Endothelial cell (in vitro differentiated cells): ENCODE measurements at places on chromosomes 12 and 14. TPM values are rescaled to one million over a fixed set of nuclear protein-coding genes. Genes with fewer than 3 reads are reported as not detected.

- no peak for DNase-seq
- H3K36me3 ChIP-seq = no peaks in the 10 kb centered on the region
- H3K4me3 ChIP-seq = no peak overlapping the region
- H3K27me3 ChIP-seq = no peaks in the 10 kb centered on the region
- H3K4me1 ChIP-seq = no peaks in the 10 kb centered on the region
These were observed 93.8 kb downstream of the CPSF2 start for GRCh38 chr14:92215579-92215978.

- no peak overlapping the region for H3K4me3 ChIP-seq
- H3K36me3 ChIP-seq = peaks cover 27% of the 10 kb centered on the region
- H3K27me3 ChIP-seq = peaks cover 2% of the 10 kb centered on the region
- no peak for DNase-seq
- H3K4me1 ChIP-seq = no peaks in the 10 kb centered on the region
These were observed 73.4 kb downstream of the GAS2L3 start for GRCh38 chr12:100646896-100647295.

- no peak for DNase-seq
- no peaks in the 10 kb centered on the region for H3K27me3 ChIP-seq
- H3K27ac ChIP-seq = no peak overlapping the region
- H3K4me1 ChIP-seq = no peaks in the 10 kb centered on the region
These were observed 183.5 kb downstream of the NUAK1 start for GRCh38 chr12:105954951-105955931.

The SOX5 gene
- total RNA-seq = 23.1 TPM

DNA sequence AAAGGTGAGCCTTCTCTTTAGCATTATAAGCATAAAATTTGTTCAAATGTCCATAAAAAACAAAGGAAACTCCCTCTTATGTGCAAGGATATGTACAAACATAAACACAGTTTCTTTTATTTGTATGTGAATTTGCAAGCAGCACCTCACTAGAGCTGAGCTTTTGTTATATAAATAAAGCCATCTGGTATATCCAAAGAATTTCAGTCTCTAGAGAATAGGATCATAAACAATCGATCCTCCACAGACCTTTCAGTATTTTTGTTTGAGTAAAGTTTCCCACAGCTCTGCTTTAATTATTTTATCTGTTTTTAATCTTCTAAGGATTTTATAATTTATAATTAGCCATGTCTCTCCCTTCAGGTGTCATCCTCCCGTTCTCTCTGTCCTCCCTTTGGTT, 89.2 kb downstream of the OTOGL start:
- DNase-seq = no peak
- no peaks in the 10 kb centered on the region for H3K36me3 ChIP-seq
- no peaks in the 10 kb centered on the region for H3K4me1 ChIP-seq
- H3K4me3 ChIP-seq = no peak overlapping the region

GRCh38 chr12:32089586-32089985, 17.1 kb upstream of the BICD1 start:
- H3K4me3 ChIP-seq = no peak overlapping the region
- H3K27ac ChIP-seq = no peak overlapping the region
- no peaks in the 10 kb centered on the region for H3K4me1 ChIP-seq
- DNase-seq = no peak

DNA sequence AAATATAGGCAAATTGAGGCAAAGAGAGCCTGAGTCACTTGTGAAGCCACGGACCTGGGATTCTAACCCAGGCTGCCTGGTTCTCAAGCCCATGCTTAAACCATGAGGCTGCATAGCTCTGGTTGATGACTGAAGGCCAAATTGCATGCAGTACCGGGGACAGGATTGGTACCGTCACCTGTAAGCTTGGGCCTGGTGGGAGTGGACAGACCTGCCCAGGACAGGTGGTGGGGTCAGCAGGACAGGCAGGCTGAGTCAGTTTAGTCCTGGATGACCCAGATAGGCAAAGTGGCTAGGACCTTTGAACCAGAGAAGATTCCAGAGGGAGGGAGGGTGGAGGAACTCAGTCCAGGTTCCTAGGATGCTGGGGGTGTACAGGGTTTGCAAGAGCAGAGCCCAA, 25.8 kb downstream of the RIN3 start:
- H3K27me3 ChIP-seq = no peaks in the 10 kb centered on the region
- H3K36me3 ChIP-seq = peaks cover 4% of the 10 kb centered on the region
- DNase-seq = no peak
- H3K27ac ChIP-seq = no peak overlapping the region
- peaks cover 11% of the 10 kb centered on the region for H3K4me1 ChIP-seq
- H3K4me3 ChIP-seq = no peak overlapping the region

The ACVRL1 gene
- total RNA-seq = 395 TPM

DNA sequence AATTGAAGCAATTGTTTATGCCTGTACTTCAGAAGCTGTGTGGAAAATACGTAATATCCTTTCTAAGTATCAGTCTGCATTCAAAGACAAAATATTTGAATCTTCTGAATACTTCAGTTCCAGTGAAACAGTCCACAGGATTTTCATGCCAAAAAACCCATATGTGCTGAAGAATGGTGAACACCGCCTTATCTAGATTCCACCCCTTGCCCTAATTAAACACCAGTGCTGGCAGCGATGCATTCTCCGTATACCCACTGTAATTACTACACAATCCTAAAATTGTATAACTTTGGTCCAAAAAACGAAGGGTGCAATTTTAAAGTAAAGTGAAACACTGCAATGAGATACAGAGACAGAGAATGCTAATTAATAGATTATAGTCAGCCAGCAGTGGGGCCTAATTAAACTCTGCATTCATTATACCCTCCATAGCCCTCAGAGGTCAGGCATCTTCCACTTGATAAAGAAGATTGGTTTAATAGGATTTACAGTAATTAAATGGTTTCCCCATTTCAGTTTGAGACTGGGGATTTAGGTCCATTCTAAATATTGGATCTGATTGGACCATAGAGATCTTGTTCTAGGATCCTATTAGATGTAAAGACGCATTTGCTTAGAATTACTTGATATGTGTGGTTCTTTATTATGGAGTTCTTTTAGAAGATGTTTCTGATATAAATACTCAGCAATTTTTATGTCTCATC, 43.9 kb downstream of the ERC1 start:
- H3K36me3 ChIP-seq = no peaks in the 10 kb centered on the region
- H3K27ac ChIP-seq = no peak overlapping the region
- no peaks in the 10 kb centered on the region for H3K27me3 ChIP-seq

GRCh38 chr14:74911704-74912103, 11.4 kb downstream of the RPS6KL1 start:
- H3K4me1 ChIP-seq = peaks cover 11% of the 10 kb centered on the region
- H3K27ac ChIP-seq = peak overlapping the region; percentile 72
- no peak for DNase-seq
- H3K36me3 ChIP-seq = peaks cover 4% of the 10 kb centered on the region
- H3K4me3 ChIP-seq = peak overlapping the region; percentile 51
- peaks cover 6% of the 10 kb centered on the region for H3K27me3 ChIP-seq

The TMEM63C gene
- 6.6 TPM for total RNA-seq

DNA sequence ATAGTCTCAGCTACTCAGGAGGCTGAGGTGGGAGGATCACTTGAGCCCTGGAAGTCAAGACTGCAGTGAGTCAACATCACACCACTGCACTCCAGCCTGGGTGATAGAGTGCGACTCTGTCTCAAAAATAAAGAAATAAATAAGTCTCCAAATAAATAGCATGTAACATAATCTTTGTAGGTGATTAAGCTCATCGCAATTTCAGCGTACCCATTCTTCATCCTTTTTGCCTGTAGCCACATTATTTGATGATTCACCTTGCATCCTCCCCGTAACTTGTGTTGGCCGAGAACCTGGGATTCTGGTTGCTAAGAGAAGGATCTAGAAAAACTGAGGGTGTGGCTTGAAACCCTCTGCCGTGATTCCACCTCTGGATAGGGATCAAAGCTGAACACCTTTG, 115.1 kb downstream of the GALC start:
- no peak overlapping the region for H3K4me3 ChIP-seq
- H3K36me3 ChIP-seq = no peaks in the 10 kb centered on the region
- H3K4me1 ChIP-seq = peaks cover 10% of the 10 kb centered on the region
- no peak overlapping the region for H3K27ac ChIP-seq
- no peaks in the 10 kb centered on the region for H3K27me3 ChIP-seq
